ENCODE measurements at places on chromosomes 11 and 22. TPM values are rescaled to one million over a fixed set of nuclear protein-coding genes. Genes with fewer than 3 reads are reported as not detected.

The ARHGAP20 gene
- 8.8 TPM for polyA plus RNA-seq

The OR5A1 gene
- polyA plus RNA-seq, result not detected

The KCNJ1 gene
- polyA plus RNA-seq, result not detected

The MAP6 gene
- polyA plus RNA-seq, result 1.3 TPM

The PIWIL4 gene
- polyA plus RNA-seq, result 5.7 TPM

The SLC6A5 gene
- polyA plus RNA-seq, result not detected

The PRDM11 gene
- 2.8 TPM for polyA plus RNA-seq
